ENCODE measurements at places on chromosomes 1 and 21. TPM values are rescaled to one million over a fixed set of nuclear protein-coding genes. Genes with fewer than 3 reads are reported as not detected.

DNA sequence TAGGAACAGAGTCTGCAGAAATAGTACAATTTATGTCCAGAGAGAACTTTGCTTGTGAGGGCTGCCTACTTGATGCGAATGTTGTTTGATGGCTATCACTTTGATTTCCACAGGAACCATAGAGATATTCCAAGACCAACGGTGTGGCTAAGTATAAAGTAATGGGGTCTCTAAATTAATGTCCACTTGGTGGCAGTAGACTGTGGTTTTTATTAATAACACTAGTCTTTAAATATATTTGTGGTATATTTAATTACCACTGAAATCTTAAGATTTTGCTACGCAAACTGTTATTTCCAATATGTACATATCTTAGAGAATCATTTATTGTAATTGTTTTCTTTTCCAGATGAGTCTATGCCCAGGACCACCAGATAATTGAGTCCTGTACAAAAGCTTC, 647.9 kb downstream of the PLA2G4A start:
- peak; percentile 64 for DNase-seq

GRCh38 chr1:147077081-147077480, 95.2 kb downstream of the PRKAB2 start:
- DNase-seq, result no peak

TTC39A gene
- total RNA-seq, result not detected

GUCA2B gene
- not detected for total RNA-seq

GRCh38 chr1:185008838-185009237, 34.5 kb upstream of the NIBAN1 start:
- DNase-seq, result no peak

GRCh38 chr21:44734026-44734745, 22.8 kb upstream of the TSPEAR start:
- no peak for DNase-seq

DNA sequence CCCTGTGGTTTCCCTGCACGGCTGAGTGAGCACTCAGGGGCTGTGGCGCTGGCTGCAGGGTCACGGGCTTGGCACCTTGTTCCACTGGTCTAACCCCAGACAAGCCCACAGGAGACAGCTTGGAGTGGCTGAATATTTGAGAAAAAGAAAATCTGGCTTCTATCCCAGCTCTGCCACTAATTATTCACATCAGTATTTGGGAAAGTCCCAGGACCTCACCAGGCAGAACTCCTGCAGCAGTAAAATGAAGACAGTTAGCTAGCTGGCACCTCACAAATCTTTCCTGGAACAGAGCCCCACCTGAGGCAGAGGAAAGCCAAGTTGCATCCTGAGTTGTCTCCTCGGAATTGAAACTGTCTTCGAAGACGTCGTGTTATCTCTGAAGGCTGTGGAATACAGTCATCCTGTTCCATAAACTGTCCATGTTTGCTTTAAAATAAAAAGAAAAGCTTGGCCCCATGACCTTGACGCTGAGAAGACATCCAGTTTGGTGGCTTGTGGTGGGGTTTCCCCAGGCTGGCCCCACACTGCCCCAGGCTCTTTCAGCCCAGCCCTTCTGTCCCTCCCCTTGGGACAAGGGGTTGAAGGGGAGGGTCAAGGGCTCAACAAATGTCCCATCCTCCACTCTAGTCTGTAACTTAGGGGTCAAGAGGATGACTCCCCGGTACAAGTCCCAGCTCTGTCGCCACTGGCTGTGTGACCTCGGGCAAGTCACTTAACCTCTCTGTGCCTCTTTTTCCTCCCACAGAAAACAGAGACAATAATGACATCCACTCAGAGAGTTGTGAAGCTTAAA, 93.8 kb upstream of the TMPRSS2 start:
- no peak for DNase-seq

CLCNKA gene
- total RNA-seq, result not detected

DNA sequence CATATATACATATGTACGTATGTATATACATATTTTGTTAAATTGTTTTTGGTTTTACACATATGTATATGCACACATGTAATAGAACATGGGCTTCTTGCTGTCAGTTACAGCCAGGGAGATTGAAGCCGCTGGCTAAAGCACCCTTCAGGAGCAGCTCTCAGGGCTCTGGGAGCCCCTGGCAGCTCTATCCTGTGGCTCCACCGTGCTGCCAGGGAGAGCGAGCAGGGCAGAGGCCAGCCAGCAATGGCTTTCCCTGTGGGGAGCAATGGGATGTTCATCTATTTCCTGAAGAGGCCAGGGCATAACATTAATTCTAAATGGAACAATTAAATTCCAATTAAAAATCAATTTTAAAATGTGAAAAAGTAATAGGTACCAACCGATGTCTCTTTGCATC, 102.9 kb downstream of the PSMG1 start:
- DNase-seq, result no peak
